ENCODE measurements at places on chromosomes 2 and 18.

DNA sequence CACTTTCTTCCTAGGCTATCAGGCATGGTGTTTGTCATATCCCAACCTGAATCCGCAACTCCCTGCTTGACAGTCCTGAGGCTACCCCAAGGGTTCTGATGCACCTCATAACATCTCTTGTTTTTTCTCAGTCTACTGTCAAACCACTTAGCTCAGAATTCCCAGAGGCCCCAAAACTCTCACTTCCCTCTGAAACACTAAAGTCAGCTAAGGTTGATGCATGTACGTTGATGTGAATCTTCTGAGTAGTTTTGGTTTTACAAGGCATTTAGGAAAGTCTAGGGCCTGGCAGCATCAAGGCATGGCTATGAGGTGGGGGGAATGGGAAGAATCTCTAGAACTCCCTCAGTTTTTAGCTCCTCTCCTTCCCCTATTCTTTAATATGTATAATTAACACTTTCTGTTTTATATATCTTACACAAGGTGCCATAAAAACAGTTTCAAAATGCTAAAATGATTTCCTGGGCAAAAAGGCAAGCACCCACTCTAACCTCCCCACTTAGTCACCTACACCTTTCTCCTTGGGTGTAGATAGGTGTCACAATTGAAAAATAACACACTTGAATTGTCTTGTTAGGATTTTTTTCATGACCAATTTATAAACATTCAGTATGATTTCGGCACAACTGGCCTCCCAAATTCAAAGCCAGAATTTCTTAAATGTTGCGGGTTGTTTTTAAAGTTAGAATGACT, 71.4 kb upstream of the TANK start:
- H3K4me3 ChIP-seq, result no peak overlapping the region
- peaks cover 2% of the 10 kb centered on the region for H3K27me3 ChIP-seq
- H3K4me1 ChIP-seq, result peaks cover 33% of the 10 kb centered on the region
- H3K36me3 ChIP-seq, result no peaks in the 10 kb centered on the region

DNA sequence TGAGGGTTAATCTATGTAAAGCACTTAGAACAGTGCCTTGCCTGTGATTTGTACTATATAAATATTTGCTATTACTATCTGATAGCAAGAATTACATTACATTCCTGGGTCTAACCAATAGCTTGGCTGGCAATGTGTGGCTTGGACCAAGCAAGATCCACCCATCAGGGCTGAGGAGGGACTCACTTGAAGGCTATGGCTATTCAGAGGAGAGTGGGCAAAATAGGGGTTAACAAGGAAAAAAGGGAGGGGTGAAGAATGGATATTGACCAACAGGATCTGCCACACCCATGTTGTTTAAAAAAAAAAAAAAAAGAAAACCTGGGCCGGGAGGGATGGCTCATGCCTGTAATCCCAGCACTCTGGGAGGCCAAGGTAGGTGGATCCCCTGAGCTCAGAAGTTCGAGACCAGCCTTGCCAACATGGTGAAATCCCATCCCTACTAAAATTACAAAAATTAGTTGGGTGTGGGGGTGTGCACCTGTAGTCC, 20.0 kb upstream of the TMBIM1 start:
- peaks cover 2% of the 10 kb centered on the region for H3K27me3 ChIP-seq
- H3K27ac ChIP-seq, result no peak overlapping the region
- H3K36me3 ChIP-seq, result peaks cover 3% of the 10 kb centered on the region
- no peak overlapping the region for H3K4me3 ChIP-seq
- peaks cover 26% of the 10 kb centered on the region for H3K4me1 ChIP-seq

- H3K36me3 ChIP-seq, result no peaks in the 10 kb centered on the region
- no peak overlapping the region for H3K4me3 ChIP-seq
- peaks cover 6% of the 10 kb centered on the region for H3K4me1 ChIP-seq
- no peak for DNase-seq
Measured at GRCh38 chr18:34993289-34993688, 47.9 kb upstream of the MAPRE2 start.

DNA sequence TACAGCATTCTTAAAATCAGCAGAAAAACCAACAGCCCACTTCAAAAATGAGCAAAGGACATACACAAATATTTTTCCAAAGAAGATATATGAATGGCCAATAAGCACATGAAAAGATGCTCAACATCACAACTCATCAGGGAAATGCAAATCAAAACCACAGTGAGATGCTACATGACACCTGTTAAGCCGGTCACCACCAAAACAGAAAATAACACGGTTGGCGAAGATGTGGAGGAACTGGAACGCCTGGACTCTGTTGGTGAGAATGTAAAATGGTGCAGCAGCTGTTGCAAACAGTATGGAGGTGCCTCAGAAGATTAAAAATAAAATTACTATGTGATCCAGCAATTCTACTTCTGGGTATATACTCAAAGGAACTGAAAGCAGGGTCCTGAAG, 184.8 kb downstream of the INHBB start:
- H3K27me3 ChIP-seq, result peaks cover 2% of the 10 kb centered on the region
- DNase-seq, result no peak
- H3K4me1 ChIP-seq, result no peaks in the 10 kb centered on the region
- no peak overlapping the region for H3K27ac ChIP-seq
- H3K36me3 ChIP-seq, result no peaks in the 10 kb centered on the region
- no peak overlapping the region for H3K4me3 ChIP-seq

GRCh38 chr2:69062307-69062962, 49.5 kb downstream of the ANTXR1 start:
- no peak overlapping the region for H3K4me3 ChIP-seq
- DNase-seq, result no peak
- peaks cover 56% of the 10 kb centered on the region for H3K27me3 ChIP-seq
- H3K36me3 ChIP-seq, result no peaks in the 10 kb centered on the region

DNA sequence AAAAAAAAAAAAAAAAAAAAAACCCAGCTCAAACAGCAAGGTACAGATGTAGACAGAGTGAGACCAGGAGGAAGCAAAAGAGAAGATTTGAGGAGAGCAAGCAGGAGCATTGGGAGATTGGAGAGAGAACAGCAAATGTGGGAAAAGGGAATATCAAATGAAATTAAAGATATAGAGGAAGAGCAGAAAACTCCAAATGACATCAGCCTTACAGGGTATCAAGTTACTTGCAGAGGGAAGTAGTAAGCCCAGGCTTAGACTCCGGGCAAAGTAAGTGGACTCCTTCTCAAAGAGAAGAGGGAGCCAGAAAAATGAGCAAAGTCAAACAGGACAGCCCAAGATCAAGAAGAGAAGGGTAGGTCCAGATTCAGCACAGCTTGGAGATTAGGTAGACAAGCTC, 93.3 kb upstream of the PPP1CB start:
- H3K27me3 ChIP-seq, result no peaks in the 10 kb centered on the region
- H3K27ac ChIP-seq, result no peak overlapping the region
- no peak for DNase-seq
- no peaks in the 10 kb centered on the region for H3K36me3 ChIP-seq
- H3K4me1 ChIP-seq, result peaks cover 21% of the 10 kb centered on the region
- H3K4me3 ChIP-seq, result no peak overlapping the region

- peaks cover 32% of the 10 kb centered on the region for H3K27me3 ChIP-seq
- H3K27ac ChIP-seq, result no peak overlapping the region
- peaks cover 2% of the 10 kb centered on the region for H3K36me3 ChIP-seq
- H3K4me1 ChIP-seq, result peaks cover 5% of the 10 kb centered on the region
- H3K4me3 ChIP-seq, result no peak overlapping the region
- no peak for DNase-seq
Measured at GRCh38 chr2:227606476-227606875, 7.8 kb downstream of the SCYGR2 start.

GRCh38 chr2:165016772-165017411, 61.6 kb upstream of the SLC38A11 start:
- no peaks in the 10 kb centered on the region for H3K36me3 ChIP-seq
- DNase-seq, result peak; percentile 54
- H3K4me1 ChIP-seq, result no peaks in the 10 kb centered on the region
- H3K27me3 ChIP-seq, result peaks cover 3% of the 10 kb centered on the region
- H3K27ac ChIP-seq, result no peak overlapping the region

DNA sequence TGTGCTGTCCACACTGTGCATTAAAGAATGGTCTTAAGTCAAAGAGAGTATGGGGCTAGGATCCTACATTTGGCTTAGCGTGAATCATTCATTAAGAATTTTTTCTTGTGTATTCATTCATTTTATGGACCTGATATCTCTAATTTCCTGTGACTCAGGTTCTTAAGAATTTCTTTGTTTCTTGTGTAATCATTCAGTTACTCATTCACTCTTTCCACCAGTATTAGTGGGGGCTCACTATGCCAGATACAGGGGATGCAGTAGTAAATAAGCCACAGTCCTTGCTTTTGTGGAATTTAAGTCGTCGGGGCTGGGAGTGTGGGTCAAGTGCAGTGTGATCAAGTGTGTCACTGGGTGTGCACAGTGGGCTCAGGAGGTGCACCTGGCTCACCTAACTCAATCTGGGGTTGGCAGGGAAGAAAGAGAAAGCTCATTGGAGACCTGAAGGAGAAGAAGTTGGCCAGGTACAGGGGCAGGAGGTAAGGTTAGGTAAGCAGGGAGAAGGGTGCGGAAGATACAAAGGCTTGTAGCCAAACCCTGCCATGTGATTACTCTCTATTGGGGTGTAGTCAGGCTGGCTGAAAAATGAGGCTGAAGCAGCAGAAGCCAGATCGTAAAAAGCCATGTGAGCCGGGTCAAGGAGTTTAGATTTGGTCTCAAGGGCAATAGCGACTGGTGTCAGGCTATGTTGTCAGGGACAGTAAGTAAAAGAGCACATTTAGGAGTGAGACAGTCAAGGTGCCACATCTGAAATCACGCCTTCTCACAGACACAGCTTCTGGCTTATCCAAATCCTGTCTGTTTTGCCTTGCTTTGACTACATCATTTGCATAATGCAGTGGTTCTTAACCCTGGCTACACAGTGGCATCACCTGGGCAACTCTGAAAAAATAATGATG, 67.2 kb downstream of the KCTD1 start:
- no peak overlapping the region for H3K4me3 ChIP-seq
- H3K27me3 ChIP-seq, result no peaks in the 10 kb centered on the region
- no peaks in the 10 kb centered on the region for H3K4me1 ChIP-seq

DNA sequence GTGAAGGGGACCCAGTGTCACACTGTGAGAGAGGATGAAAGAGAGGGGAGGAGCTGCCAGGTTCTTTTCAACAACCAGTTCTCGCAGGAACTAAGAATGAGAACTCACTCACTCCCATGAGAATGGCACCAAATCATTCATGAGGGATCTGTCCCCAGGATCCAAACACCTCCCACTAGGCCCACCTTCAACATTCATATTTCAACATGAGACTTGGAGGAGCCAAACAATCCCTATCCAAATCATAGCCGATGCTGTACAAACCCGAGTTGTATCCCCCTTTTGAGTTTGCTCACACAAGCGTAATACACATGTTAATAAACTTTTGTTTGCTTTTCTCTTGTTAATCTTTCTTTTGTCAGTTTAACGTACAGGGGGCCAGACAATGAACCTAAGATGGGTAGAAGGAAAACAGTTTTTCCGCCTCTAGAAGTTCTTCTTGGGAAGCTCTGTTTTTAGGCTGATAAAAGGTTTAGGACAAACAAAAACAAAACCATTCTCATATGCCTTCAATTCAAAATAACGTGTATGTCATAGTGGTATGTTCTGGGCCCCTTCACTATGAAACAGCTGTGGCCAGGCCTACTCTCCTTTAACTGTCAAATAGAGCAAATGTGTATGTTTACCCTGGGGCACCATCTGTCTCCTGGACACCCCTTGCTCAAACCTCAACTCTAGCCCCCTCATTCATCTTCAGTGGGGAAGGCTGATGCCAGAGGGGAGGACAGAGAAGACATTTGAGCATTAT, 9.1 kb upstream of the TMEM37 start:
- H3K36me3 ChIP-seq, result no peaks in the 10 kb centered on the region
- H3K4me3 ChIP-seq, result no peak overlapping the region
- no peak overlapping the region for H3K27ac ChIP-seq
- DNase-seq, result no peak
- H3K27me3 ChIP-seq, result peaks cover 41% of the 10 kb centered on the region
- H3K4me1 ChIP-seq, result no peaks in the 10 kb centered on the region

DNA sequence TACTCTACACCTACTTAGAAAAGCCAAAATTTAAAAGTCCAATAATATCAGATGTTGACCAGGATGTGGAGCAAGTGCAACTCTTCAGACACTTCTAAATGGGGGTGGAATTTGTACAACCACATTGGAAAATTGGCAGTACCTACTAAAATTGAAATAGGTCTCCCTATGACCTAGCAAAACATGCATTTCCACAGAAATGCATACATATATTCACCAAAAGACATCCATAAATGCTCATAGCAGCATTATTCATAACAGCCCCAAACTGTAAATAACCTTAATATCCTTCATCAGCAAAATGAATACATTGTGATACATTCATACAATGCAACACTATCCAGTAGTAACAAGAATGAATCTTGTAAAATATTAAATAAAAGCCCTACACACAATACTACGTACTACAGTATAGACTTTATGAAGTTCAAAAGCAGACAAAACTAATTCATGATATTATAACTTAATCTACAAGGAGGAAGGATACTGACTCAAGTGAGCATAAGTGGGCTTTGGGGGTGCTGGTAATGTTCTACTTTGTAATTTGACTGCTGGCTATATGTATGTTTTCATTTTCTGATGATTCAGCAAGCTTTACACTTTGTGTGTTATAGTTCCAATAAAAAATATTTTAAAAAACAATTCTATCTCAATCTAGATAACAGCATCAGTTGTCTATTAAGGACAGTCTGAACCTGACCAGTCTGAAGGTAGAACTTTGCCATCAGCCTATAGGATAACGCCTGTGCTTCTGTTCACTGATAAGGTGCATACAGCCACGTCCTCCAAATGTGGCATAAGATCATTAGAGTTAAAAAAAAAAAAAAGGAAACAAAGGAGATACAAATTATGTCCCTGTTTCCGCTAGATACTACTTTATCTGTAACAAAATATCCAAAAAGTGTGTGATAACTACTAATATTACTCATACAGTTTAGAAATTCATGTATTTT, 6.6 kb upstream of the TNFRSF11A start:
- no peak overlapping the region for H3K4me3 ChIP-seq
- DNase-seq, result no peak
- no peaks in the 10 kb centered on the region for H3K4me1 ChIP-seq
- peaks cover 24% of the 10 kb centered on the region for H3K27me3 ChIP-seq
- H3K27ac ChIP-seq, result no peak overlapping the region

Measured in activated CD4-positive, alpha-beta T cell treated with anti-CD3 and anti-CD28 coated beads for 36 hours (primary cell).